Uterus (tissue), 4 donors: ENCODE measurements at places on chromosomes 4 and X. TPM values are rescaled to one million over a fixed set of nuclear protein-coding genes. Genes with fewer than 3 reads are reported as not detected.

The GLRB gene
- 1.0 TPM for total RNA-seq

DNA sequence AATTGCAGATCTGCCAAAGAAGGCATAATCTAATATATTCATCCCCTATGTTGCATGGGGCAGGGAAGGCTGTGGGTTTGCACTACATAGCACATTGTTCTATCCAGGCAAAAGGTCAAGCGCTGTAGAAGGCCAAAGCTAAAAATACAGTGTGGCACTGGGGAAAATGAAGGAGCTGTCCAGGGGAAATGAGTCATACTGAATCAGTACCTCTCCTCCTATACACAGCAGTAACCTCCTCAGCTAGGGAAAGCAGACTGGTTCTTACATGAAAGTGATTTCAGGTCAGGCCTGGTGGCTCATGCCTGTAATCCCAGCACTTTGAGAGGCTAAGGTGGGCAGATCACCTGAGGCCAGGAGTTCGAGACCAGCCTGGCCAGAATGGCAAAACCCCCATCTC is 31.0 kb upstream of the SLC25A4 start:
- peak; percentile 31 for DNase-seq

The PRRG3 gene
- not detected for total RNA-seq

- DNase-seq = no peak
Measured at GRCh38 chrX:107454302-107454701, 4.8 kb downstream of the FRMPD3 start.

DNA sequence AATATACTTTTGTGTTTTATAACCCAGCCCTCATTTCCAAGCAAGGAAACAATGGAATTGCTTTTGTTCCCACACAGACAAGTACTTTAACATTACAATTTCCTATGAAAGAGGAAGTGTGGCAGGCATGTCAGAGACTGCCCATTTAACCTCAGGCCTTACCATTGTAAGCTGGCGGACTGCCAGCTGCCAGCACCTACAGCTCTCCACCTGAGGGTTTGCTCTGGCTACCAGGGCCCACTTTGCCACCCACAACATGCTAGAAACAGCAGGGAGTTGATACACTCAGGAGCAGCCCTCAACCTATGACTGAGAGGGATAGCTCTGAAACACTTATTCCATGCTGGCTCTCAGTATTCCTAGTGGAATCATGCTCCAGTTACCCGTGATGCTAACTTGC is 152.3 kb upstream of the PRDX4 start:
- DNase-seq = no peak

DNA sequence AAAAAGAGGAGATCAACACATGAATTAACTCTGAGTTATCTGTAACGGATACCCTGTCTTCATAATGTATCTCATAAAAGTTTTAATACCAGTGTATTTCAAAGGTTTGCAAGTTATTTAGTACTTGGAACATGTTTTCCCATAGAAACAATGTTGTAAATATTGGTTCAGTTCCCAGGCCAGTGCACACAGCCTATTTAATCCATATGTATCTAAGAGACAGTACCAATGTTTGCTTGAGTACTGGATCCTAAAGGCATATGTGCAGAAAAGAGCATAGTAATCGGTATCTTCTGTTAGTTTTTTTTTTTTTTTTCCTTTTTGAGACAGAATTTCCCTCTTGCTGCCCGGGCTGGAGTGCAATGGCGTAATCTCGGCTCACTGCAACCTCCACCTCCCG is 46.1 kb downstream of the SLIT2 start:
- DNase-seq = no peak
